Heart left ventricle (tissue), 16 donors: ENCODE measurements at places on chromosomes 13 and 19.

DNA sequence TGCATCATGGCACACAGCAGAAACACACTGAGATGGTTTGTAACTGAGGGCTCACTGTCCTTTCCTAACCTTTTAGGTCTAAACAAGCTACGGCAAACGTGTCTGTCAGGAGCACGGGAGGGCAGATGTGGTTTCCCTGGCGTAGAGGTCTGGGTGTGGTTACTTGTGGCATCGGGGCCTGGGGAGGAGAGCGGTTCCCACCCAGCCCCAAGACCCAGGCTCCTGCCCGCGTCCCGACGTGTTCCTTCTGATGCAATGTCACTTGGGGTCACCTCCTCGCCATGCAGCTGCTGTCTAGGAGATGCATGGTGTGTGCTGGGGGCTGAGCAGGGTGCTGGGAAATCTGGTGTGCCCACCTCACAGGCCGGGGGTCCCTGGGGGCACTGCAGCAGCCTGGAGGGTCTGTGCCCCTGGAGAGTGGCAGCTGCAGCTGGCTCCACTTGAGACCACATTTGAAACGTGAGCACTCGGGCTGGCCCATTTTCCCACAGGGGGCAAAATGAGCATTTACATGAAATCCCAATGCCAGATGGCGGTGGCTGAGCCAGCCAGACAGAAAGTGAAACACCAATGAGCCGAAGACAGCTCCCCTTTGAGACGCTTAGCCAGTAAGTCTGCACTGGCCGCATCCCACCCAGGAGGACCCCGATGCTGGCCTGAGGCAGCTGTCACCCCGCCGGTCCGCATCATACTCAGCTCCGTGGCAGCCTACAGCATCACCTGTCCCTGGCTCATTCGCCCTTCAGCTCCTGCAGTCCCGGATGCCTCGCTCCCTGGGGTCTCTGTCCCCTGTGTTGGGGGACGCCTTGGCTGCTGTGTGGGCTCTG, 22.3 kb upstream of the MYDGF start:
- no peak for DNase-seq
- no peaks in the 10 kb centered on the region for H3K27me3 ChIP-seq
- no peak overlapping the region for H3K4me3 ChIP-seq
- H3K27ac ChIP-seq = no peak overlapping the region
- peaks cover 8% of the 10 kb centered on the region for H3K4me1 ChIP-seq

DNA sequence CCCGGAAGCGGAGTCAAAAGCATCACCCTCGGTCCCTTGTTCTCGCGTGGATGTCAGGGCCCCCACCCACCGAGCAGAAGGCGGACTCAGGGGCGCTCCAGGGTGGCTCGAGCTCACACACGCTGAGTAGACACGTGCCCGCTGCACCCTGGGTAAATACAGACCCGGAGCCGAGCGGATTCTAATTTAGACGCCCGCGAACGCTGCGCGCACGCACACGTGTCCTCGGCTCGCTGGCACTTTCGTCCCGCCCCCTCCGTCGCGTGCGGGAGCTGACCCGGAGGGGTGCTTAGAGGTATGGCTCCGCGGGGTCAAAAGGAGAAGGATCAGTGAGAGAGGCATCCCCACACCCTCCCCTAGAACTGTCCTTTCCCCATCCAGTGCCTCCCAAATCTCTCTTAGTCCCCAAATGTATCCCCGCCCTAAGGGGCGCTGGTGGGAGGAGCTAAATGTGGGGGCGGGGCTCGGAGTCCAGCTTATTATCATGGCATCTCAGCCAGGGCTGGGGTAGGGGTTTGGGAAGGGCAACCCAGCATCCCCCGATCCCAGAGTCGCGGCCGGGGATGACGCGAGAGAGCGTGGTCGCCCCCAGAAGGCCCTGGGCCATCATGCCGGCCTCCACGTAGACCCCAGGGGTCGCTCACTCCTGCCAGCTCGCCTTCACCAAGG, 451 bp upstream of the ICAM5 start:
- no peak for DNase-seq
- peaks cover 58% of the 10 kb centered on the region for H3K4me1 ChIP-seq
- peaks cover 19% of the 10 kb centered on the region for H3K36me3 ChIP-seq
- peaks cover 77% of the 10 kb centered on the region for H3K27me3 ChIP-seq

GRCh38 chr13:65264066-65264465, 1966.1 kb downstream of the PCDH9 start:
- H3K4me1 ChIP-seq = no peaks in the 10 kb centered on the region
- no peaks in the 10 kb centered on the region for H3K36me3 ChIP-seq
- H3K27me3 ChIP-seq = no peaks in the 10 kb centered on the region

DNA sequence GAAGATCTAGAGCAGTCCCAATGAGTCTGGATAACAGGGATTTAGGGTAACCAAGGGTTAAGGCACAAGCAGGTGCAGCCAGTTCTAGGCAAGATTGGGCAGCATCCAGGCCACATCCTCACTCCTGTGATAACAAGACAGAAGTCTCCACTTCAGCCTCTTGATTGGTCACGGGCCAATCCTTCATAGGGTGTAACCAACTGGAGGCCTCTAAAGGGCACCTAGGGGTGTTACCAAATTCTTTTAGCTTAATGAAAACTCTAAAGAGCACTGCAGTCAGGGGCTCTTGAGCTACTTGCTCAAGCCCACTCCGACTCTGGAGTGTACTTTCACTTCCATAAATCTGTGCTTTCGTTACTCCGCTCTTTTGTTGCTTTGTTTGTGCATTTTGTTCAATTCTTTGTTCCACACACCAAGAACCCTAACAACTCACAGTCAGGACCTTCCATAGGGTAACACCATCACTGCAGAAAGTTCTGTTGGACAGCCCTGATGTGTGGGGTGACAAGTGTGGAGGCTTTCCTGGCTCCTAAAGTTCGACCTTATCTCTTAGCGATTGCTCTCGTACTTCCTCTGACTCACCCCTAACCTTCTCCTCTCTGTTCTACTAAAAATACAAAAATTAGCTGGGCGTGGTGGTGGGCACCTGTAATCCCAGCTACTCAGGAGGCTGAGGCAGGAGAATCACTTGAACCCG, 36.1 kb downstream of the ZSWIM9 start:
- DNase-seq = no peak
- no peak overlapping the region for H3K27ac ChIP-seq
- no peaks in the 10 kb centered on the region for H3K27me3 ChIP-seq
- H3K4me3 ChIP-seq = no peak overlapping the region

DNA sequence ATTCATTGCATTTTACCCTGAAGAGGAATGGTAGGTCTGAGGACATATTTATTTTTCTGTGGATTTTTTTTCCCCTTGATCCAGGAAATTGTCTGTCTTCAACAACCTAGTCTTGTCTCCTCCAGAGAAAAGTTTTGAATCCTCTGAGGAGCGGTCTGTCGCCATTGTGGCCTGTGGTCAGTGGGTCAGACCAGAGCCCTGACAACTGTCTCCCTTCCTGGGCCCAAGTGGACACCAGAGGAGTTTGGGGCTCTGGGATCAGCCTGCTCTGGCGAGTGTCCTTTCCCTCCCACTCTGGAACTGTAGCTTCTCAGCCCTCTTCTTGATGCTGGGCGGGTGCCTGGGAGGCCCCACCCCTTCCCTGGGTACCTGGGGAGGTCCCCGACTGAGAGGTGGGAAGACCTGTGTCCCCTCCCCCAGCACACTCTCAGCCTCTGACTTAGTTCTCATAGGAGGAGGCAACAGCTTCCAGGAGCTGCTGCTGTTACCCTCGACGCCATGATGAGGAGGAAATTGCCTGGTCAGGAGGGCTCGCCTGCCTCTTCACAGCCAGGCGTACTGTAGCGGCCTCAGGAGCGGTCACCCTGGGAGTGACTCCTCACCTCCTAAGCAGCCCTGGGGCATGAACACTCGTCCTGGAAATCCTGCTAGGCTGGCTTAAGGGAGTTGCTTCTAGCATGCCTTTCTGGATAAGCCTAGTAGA, 110.3 kb downstream of the GGACT start:
- no peak overlapping the region for H3K27ac ChIP-seq
- peaks cover 8% of the 10 kb centered on the region for H3K4me1 ChIP-seq
- H3K36me3 ChIP-seq = no peaks in the 10 kb centered on the region
- no peaks in the 10 kb centered on the region for H3K27me3 ChIP-seq
- DNase-seq = no peak

DNA sequence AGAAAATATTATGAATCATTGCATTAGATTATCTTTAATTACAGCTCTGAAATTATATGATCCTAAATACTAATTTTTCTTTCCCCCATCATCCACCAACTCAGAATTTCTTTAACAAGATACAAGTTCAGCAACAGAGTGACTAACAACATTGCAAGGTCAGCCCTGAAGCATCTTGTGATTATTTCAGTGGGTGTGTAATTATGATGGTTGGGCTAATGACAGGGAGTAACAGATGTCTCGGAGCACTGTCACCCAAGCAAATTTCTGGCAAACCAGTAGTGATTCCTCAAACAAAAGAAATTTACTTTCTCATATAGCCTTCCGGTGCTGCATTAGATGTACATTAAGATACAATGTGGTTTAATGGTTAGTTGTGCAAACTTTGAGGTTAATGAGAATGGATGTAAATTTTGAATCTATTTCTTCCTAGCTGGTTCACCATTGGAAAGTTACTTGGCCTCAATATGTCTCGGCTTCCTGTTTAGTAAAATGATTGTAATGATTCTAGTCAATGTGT, 238.9 kb downstream of the ITGBL1 start:
- DNase-seq = no peak
- no peak overlapping the region for H3K27ac ChIP-seq
- H3K27me3 ChIP-seq = no peaks in the 10 kb centered on the region
